ENCODE measurements at places on chromosomes 6 and 20. TPM values are rescaled to one million over a fixed set of nuclear protein-coding genes. Genes with fewer than 3 reads are reported as not detected.

DNA sequence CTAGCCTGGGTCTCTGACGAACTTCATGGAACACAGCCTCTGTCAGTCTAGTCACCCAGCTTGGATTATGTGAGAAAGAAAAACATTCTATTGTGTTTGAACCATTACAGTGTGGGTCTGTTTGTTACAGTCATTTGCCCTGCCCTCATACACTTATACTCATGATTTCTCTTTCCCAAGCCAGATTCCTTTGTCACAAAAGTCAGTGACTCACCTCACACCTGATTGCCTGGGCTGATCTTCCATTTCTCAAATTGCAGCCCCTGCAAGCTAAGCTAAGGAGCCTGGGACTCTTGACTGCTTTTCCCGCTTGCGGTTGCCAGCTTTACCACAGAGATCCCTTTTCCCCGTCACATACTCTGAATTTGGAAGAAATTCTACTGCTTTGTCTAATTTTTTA, 395.9 kb downstream of the SAMD5 start:
- H3K36me3 ChIP-seq: no peaks in the 10 kb centered on the region
- no peak for DNase-seq
- no peaks in the 10 kb centered on the region for H3K4me1 ChIP-seq
- H3K27me3 ChIP-seq: no peaks in the 10 kb centered on the region

Gene HEY2
- not detected for total RNA-seq

Gene SDCBP2
- 14.4 TPM for total RNA-seq

Gene DYNLRB1
- total RNA-seq: 153 TPM

Gene RGS17
- 0.40 TPM for total RNA-seq

DNA sequence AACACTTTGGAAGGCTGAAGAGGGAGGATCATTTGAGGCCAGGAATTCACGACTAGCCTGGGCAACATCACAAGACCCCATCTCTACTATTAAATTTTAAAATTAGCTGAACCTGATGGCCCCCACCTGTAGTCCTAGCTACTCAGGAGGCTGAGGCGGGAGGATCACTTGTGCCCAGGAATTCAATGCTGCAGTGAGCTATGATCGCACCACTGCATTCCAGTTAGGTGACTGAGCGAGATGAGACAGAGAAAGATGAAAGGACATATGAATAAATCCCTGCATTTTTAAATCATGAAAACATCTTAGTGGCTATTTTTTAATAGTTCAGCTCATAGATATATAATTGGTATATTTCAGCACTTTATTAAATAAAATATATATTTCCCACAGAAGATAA, 93.8 kb downstream of the GPR63 start:
- H3K4me1 ChIP-seq: no peaks in the 10 kb centered on the region
- H3K36me3 ChIP-seq: no peaks in the 10 kb centered on the region

GRCh38 chr6:47303861-47304260, 5.8 kb downstream of the TNFRSF21 start:
- H3K4me3 ChIP-seq: no peak overlapping the region
- H3K27me3 ChIP-seq: no peaks in the 10 kb centered on the region
- H3K27ac ChIP-seq: no peak overlapping the region

- H3K4me1 ChIP-seq: peaks cover 17% of the 10 kb centered on the region
- H3K4me3 ChIP-seq: peak overlapping the region; percentile 85
- peak; percentile 76 for DNase-seq
- H3K27me3 ChIP-seq: no peaks in the 10 kb centered on the region
Observed at GRCh38 chr6:27836783-27837624, 75.2 kb downstream of the OR2B2 start.
